ENCODE measurements at places on chromosomes 4 and X. TPM values are rescaled to one million over a fixed set of nuclear protein-coding genes. Genes with fewer than 3 reads are reported as not detected.

Gene FDCSP
- not detected for total RNA-seq

Gene SPANXN3
- total RNA-seq = not detected

Gene SORCS2
- total RNA-seq = 4.1 TPM

Gene KLF8
- 20.4 TPM for total RNA-seq

Gene HCCS
- total RNA-seq = 13.4 TPM

Gene CLIC2
- 5.1 TPM for total RNA-seq

Gene RAB33A
- 36.5 TPM for total RNA-seq

Gene THOC2
- total RNA-seq = 107 TPM

Gene BEX1
- total RNA-seq = 103 TPM

Gene BMPR1B
- 23.6 TPM for total RNA-seq

Gene SLC9B1
- 10.8 TPM for total RNA-seq

Gene RIBC1
- 1.1 TPM for total RNA-seq

Gene DUX4
- total RNA-seq = not detected

Gene CLDN34
- 0.62 TPM for total RNA-seq

Data from occipital lobe (tissue), 3 donors.